ENCODE measurements at places on chromosomes 1 and 21.

DNA sequence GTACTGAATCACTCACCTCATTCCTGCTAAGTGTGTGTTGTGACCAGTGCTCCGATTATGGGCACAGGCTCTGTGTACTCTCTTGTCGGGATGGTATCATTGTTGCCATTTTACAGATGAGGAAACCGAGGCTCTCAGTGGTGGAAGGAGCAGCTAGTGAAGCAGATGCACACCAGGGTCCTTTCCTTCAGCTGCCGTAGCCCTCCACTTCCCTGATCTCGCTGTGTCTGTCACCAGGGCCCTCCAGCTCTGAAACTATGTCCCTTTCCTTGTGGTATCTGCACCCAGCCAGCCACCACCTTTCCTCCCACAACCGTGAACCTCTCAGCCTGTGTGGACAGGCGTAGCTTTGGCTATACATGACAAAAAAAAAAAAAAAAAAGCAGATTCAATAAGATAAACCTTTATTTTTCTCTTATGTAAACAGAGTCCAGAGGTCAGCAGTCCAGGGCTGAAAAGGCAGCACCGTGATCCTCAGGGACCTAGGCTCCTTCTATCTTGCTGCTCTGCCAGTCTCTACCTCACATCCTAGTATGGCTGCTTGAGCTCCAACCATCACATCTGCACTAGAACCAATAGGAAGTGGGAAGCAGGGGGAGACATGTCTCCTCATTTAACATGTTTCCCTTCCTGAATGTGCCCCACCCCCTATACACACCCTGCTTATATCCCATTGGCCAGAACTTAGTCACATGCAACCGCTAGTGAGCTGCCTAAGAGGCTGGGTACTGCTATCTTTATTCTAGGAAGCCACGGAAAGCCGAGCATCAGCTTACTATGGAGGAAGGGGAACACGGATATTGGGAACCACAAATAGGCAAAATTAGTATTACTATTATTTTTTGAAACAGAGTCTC lies 44.3 kb downstream of the TMEM51 start:
- DNase-seq = no peak

DNA sequence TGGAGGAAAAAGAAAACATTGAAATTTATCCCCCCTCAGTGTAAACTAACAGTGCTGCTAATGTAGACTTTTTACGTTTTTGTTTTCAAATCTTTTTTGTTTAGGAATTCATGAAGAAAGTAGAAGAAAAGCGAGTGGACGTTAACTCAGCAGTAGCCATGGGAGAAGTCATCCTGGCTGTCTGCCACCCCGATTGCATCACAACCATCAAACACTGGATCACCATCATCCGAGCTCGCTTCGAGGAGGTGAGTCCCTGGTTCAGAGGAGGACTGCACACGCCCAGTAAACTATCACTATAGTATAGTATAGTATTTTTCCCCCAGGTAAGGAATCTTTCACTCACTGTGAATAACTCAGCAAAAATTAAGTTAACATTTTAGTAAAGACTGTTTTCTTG lies 37.8 kb upstream of the BMP8A start:
- peak; percentile 92 for DNase-seq

DNA sequence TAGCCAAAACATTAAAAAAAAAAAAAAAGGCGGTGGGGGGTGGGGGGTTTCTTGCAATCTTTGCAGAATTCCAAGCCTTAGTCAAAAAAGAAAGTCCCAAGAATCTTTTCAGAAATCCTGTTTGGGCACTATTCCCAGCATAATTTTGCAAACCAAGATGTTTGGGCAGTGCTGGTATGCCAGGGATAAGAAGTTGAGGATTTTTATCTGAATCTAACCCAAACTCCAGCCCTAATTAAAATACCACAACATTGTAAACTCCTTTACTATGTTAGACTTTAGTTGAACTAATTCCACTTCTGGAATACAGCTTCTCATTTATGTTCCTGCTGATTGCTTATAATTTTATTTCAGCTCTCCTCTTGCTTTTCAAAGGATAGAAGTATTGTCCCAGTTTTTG lies 504.1 kb upstream of the ADGRL2 start:
- DNase-seq = no peak

DNA sequence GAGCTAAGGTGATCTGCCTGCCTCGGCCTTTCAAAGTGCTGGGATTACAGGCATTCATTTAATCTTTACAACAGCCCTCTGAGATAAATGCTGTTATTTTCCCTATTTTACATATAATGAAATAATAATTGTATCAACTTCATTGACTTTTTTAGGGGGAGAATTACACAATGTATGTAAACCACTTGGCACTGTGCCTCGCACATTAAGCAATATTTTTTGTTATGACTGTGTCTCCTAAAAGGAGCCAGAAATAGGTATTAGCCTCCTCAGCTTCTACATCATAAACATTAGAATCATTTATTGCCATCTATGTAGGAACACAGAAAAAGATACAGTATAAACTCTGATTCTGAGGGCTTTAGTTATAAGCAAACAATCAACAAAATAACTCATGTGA lies 1.1 kb upstream of the DNAJC28 start:
- peak; percentile 84 for DNase-seq

DNA sequence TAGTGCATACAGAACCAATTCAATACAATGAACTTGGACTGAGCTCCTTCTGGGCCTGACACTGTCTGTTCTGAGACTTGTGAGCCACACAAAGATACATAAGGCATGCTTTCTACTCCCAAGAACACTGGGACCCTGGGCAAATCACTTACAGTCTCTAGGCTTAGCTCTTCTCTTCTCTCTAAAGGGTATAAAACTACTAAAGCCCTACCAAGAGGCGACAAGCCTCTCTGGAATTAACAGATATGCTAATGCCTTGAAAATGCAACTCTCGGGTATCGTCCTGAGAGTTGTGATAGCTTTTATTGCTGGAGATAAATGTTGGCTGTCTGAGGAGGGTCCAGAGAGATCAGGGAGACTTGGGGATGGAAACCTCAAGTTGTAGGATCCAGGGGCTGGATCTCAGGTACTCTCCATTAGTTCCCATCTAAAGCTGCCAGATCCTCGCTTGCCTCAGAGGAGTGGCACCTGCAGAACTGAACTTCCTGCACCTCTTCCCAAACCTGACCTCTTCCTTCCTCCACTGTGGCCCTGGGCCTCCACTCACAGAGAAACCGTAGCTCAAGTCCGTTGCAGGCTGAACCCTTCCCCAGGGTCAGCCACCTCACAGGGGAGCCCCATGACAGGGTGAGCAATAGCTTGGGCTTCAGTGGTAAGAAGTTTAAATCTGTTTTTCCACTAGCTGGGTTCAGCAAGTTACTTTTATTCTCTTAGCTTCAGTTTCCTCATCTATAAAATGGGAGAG lies 11.5 kb upstream of the CFAP45 start:
- DNase-seq = no peak

DNA sequence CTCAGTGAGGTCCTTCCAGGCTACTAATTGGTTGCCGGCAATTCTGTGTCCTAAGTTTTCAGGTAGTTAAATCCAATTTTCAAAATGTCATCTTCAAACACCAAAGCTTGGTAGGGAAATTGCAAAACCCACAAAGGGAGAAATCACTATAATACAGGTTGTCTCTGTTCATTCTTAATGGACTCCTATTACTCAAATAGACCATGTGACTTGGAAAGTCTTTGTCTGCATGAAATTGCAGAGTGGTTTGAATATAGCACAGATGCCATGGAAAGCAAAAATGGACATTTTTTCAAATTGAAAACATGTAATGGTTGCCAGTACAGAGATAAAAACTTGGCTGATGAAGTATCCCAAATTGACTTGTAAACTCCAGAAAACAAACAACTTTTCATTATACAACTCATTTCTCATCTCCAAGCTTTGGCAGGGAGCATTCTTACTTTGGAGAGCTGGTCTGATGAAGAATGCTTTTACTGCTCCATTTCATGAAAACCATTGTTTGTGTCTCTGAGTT lies 169.5 kb upstream of the PKN2 start:
- DNase-seq = no peak

GRCh38 chr1:49319426-49319963 lies 542.8 kb upstream of the BEND5 start:
- no peak for DNase-seq

GRCh38 chr1:12102066-12102465 lies 39.0 kb downstream of the TNFRSF8 start:
- no peak for DNase-seq

DNA sequence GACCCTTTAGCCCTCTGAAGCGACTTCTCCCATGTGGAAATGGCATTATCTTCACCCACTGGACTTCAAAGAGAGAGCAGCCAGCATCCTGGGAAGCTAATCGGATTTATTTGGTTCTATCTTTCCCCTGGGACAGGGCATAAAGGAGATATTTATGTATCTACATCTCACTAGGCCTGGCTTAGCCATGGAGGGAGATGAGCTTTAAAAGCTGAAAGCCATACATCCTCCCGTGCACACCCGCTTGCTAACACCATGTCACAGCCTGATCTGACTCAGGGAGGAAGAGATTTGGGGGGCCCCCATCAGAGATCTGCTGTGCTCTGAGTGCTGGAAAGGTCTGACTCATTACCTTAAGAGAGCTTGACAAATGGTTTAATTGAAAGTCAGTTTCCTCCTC lies 155.9 kb downstream of the PLXNA2 start:
- no peak for DNase-seq

DNA sequence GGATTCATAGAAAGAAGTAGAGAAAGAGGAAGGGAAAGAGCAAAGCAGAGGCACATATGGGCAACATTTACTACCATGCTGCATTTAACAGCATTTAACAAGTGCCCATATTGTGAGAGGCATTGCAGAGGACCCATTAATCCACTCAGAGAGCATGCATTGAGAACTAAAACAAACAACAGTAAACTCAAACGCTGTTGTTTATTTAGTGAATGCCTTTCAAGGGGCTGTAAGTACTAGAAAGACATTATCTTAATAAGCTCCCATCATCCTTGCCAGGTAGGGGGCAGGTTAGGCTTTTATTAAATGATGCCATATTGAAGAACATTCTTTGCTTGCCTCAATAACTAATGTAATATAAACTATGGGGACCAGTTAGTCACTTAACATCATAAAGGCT lies 254.3 kb upstream of the DAB1 start:
- no peak for DNase-seq

- no peak for DNase-seq
Measured at GRCh38 chr1:44803312-44804095, 3.3 kb downstream of the PLK3 start.

- no peak for DNase-seq
Measured at GRCh38 chr21:43916691-43917514, 51.9 kb downstream of the AGPAT3 start.

- DNase-seq = peak; percentile 51
Measured at GRCh38 chr1:11787251-11787803, 18.4 kb downstream of the MTHFR start.

DNA sequence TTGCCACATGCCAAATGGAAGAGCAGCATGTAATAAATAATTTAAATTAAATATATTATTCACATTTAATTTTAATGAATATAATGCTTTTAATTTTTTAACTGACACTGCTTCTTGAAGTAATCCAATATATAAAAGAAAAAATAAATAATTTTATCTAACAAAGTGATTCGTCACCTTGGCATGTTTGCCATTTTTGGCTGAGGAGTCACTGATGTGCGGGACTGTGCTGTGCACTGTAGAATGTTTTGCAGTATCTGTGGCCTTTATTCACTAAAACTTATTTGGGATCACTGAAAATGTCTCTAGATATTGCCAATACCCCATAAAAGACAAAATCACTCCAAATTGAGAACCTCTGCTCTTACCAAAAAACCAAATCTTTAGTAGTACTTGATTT lies 807.8 kb downstream of the BRINP3 start:
- peak; percentile 34 for DNase-seq

DNA sequence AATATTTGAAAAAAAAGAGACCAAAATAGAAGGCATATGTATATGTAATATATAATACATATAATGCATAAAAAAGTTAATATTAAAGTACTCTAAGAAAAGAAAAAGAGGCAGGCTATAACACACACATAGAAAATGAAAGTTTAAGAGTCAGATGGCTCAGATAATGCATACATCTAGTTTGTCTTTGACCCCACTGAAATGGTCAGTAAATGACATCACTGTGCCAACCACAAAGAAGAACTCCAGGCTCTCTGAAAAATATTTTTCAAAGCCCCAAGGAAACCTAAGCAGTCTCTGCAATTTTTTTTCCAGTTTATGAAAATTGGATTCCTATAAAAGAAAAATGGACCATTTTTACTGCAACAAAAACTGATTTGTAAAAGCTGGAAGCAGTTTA lies 55.4 kb upstream of the SCYL3 start:
- peak; percentile 25 for DNase-seq

DNA sequence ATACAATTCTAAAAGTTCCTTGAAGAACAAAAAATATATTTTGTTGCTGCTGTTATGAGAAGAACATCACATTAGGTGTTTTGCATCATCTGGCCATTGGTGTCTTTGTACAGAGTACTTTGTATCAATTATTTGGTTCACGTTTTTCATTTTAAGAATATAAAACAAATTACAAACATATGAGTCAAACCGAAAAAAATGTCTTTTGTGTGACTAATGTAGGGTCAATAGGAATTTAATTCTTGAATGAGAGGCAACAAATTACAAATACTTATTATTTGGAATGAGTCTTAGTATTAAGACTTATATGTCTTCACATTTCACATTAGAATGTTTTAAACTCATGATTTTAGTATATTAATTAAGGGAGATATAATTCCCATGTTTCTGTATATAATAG lies 54.8 kb downstream of the NR5A2 start:
- DNase-seq = peak; percentile 37

DNA sequence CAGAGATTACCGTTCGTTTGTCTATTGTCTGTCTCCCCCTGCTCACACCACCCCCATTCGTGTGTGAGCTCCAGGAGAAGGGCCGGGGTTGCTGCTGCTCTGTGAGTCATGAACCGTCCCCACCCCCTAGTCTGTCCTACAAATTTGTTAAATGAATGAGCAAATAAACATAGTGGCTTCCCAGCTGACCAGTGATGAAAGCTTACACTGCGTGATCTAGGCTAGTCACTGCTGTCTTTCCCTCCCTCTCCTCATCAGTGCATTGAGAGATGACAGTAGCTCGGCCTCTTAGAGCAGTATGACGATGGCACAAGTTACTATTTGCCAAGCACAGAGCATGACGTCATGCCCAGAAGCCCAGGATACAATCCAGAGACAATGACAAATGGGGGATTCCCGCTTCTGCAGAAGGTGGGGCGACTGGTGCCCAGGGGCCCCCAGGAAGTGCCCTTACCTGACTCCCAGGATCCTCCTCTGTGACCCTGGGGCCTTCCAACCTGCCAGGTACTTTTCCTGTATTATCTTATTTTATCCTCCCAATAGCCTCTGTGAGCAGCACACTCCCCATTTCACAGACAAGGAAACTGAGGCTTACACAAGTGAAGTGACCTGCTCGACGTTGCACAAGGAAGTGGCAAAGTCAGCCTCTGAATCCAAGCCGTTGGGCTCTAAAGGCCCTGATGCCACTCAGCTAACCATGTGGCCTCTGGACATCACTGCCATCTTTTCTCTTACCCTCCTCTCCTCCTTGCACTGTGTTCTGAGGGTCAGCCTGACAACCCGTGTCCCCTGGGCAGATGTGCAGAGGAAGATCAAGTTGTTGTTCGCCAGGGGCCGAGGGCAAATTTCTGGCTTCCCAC lies 8.6 kb upstream of the EPHA2 start:
- DNase-seq = peak; percentile 98

GRCh38 chr1:225441314-225442122 lies 13.7 kb upstream of the LBR start:
- no peak for DNase-seq

GRCh38 chr1:49016030-49016977 lies 239.6 kb upstream of the BEND5 start:
- DNase-seq = no peak
